Endodermal cell (in vitro differentiated cells): ENCODE measurements at places on chromosomes 3 and 15.

DNA sequence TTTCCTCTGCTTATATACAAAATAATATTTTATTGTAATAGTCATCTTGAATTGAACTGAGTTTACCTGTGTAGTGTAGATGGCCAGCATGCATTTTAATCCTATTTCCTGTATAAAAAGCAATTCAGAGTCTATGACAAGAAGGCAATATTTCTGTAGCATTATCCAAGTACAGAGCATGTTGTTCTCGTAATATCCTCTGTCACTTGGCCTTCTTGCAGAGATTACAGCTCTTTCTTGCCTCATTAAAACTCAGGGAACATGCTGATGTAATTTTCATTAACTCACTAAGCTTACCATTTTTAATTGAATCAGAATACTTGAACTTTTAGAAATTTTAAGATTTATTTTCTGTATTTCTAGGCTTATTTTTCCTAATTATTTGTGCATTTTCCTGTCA is 203.3 kb upstream of the AGTR1 start:
- no peak for DNase-seq

DNA sequence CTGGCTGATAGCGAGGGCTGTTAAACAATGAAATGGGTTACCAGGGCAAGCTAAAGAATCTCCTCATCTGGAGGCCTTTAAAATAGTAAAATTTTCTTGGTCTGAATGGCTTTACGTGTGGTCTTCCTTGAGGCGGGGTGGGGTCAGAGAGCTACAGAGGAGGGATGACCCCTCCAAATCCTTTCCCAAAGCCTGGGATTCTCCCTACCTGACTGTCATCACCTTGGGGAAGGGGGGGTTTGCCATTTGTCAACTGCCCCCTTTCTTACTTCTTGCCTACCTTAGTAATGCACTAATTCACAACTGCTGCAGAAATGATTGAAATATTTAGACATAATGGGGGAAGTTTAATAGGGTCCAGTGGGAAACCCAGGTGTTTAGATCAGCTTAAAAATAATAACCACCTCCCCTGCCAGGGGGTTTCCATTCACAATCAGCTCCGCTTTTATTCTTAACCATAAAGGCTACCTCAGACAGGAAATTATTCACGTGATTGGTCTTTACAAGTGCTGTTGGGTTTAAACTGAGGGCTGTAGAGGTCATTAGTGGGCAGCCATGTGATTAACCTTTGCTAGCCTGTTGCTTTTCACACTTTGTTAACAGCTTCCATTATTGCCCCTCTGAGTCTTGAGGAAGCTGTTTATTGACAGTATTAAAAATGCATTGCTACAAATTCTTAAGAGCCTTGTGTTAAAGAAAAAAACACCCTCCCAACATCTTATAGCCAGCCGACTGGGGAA is 276.5 kb upstream of the ATP11B start:
- no peak for DNase-seq

DNA sequence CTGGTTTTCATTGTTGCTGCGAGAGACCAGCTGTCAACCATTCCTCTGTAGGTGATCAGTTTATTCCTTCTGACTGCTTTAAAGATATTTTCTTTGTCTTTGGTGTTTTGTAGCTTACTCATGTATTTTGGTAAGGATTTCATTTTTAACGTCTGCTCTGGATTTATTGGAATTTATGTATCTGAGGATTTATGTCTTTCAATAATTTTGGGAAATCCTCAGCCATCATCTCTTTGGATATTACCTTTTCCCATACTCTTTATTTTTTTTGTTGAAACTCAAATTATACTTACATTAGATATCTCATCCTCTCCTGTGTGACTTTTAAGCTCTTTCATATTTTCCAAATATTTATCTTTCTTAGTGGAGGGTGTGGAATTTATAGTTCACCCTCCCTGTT is 62.7 kb upstream of the COL8A1 start:
- no peak for DNase-seq

DNA sequence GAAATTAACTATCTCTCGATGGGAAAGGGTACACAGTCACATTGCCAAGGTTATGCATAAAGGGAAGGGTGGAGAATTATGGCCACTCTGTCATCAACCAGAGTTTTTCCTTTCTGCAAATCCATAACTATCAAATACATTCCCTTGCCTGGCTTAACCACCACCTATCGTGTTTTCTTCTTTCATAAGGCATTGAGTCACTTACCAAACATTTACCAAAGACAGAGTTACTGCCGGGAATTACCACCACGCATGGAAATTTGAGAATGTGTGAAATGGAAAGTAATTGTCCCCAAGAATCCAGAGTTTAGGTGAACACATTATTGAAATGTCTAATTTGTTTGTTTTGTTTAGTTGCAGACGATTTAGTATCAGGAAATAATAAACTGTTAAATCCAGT is 134.3 kb upstream of the LRRN1 start:
- DNase-seq = no peak

GRCh38 chr3:46019707-46020106 is 7.6 kb downstream of the XCR1 start:
- no peak for DNase-seq

- DNase-seq = no peak
Measured at GRCh38 chr15:57442335-57442734, 66.0 kb downstream of the CGNL1 start.

DNA sequence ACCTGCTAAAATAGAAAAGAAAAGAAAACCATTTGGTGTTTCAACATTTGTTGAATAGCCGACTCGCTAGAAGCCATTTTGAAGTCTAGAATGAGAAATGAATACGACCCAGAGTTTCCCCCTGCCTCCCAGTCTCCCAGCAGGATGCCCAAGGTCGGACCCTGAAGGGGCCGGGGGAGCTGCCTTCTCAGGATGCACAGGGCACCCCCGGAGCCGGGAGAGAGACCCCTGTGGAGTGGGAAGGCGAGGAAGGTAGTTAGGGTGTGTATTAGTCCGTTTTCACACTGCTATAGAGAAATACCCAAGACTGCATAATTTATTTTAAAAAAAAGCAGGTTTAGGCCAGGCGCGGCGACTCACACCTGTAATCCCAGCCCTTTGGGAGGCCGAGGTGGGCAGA is 44.7 kb downstream of the NIPA2 start:
- DNase-seq = no peak

DNA sequence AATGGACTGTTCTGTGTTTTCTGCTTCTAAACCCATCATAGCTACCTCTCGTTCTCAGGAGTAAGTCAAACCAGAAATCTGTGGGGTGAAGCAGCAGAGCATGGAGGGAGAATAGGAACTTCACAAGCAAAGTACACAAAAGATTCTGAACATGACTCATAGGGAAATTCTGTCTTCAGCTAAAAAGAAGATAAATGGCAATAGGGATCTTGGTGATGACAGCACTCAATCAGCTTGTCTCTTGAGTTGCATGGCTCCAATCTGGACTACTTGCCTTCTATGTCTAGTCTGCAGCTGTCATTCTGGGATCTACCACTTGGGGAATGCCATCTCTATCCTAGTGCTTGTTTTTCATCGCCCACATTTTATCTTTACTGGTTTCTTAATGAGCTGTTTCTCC is 13.5 kb upstream of the GRAMD1C start:
- DNase-seq = peak; percentile 52

DNA sequence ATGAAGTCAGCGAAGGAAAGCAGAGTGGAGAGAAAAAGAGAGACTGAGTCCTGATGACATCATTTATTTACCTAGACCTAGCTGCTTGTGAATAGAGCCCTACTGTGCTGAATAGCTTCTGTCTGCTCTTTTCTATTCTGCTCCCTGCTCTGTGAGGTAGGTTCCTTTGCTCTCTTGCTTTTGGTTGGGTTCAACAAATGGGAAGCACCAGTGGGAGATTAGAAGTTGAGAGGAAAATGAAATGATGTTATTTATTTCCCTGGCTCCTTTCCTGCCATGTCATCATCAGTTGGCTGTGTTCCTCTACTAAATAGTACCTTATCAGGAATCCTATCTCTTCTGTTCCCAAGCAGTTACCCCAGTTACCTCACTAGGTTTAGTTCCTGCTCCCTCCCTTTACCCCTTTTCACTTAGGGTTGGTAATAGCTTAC is 23.5 kb downstream of the DTWD1 start:
- DNase-seq = no peak

DNA sequence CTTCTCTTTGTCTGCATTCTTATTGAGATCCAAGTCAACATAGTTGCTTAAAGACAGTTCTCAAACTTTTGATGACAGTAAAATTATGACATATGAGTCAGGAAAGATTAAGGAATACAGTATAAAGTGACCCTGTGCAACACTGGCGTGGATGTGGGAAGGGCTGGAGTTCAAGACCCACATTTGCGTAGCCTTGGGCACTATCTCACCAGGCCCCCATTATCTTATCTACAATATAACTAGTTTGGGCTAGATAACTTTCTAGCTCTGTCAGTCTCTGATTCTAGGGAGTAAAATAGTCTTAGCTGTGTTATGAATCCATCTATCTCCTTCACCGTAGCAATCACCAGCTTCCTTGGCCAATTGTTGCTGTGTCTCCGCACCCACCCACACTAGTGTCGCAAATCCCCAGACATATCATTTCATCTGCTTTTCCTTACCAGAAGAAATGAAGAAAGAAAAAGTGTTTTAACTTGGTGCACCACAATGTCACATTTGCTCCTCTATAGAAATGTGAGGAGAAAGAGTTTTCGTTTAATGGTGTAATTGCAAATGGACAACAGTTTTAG is 14.9 kb upstream of the TM4SF4 start:
- no peak for DNase-seq

DNA sequence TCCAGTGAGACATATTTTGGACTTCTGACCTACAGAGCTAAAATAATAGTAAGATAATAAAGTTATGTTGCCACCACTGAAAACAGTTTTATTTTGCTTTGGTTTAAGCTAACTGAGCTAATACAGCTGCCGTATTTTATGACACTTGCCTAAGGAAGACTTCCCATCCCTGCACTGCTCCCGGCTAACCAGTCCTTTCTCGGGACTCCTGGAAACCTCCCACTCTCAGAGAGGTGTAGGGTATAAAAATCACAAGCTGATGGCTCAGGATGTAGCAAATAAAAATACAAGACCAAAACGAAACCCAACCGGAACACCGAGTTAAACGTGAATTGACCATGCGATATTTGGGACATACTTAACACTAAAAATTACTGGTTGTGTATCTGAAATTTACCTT is 448 bp upstream of the KBTBD12 start:
- no peak for DNase-seq

DNA sequence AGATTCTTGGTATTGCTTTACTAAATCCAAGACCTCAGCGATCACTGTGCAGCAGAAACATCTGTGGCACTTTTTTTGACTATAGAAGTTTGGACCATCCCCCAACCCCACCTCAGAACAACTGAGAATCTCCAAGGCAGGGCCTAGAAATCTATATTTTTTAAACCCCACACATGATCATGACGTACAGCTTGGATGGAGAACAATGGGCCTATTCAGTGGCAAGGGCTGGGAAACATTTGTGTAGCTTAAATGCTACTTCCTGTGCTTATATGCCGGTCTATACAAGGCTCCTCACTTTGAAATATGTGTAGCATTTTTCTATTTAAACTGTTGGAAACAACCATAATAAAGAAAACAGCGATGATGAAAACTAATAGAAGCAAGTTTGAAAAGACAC is 55.1 kb upstream of the SPRED1 start:
- DNase-seq = no peak

DNA sequence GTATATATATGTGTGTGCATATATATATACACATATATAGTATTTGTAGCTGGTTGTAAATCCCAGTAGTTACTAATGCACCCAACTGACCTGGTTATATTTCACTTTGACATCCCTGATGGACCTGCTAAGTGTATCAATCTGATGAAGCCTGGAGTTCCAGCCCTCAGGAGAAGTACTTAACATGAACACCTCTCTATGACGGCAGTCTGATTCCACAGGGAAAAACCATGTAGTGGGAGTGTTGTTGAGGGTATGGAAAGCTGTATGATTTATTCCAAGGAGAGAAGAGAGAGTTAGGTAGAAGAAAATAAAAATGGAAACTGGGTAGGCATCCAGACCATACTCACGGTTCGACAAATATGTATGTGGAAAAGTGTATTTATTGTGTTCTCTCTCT is 531.2 kb upstream of the SEMA6D start:
- no peak for DNase-seq

DNA sequence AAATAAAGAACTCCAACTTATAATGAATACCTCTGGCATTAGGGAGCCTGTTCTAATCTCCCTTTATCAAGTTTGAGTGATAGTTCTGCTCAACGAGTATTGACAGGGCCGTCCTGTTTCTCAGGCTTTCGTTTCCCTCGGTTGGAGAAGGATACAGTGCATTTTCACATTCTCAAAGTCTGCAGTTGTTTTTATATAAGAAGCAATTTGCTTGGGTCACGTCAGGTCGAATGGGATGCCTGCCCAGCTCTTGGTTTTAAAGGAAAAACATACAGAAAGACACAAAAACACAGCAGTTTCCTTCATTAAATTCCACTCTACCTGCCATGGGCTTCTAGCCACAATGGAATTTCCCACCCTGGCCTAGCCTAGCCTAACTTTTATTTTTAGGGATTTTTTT is 366.3 kb downstream of the TIGIT start:
- no peak for DNase-seq

DNA sequence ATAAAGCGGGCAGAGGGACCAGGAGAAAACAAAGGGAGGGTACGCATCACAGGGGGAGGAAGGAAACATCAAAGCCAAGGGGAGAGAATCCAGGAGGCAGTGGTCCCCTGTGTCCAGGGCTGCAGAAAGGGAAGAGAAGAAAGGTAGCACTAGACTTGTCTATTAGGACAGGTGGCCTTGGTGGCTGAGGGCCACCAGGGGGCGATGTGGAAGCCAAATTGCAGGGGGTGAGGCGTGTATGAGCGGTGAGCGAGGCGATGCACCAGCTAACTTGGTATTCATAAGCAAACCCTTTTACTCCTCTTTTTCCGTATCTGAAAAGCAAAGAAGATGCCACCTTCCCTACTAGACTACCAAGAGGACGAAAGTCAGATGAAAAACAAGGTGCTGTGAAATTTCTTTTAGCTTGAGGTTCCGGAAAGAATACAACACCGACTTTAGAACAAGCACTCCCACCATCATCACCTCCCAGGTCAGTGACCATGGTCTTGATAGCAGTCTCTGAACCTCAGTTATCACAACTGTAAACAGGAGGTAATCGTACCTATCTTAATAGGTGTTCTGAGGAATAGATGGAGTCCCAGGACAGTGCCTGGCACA is 654.4 kb upstream of the ADAMTS9 start:
- DNase-seq = peak; percentile 94

- DNase-seq = peak; percentile 75
Measured at GRCh38 chr3:72490688-72491435, 357.4 kb downstream of the SHQ1 start.

DNA sequence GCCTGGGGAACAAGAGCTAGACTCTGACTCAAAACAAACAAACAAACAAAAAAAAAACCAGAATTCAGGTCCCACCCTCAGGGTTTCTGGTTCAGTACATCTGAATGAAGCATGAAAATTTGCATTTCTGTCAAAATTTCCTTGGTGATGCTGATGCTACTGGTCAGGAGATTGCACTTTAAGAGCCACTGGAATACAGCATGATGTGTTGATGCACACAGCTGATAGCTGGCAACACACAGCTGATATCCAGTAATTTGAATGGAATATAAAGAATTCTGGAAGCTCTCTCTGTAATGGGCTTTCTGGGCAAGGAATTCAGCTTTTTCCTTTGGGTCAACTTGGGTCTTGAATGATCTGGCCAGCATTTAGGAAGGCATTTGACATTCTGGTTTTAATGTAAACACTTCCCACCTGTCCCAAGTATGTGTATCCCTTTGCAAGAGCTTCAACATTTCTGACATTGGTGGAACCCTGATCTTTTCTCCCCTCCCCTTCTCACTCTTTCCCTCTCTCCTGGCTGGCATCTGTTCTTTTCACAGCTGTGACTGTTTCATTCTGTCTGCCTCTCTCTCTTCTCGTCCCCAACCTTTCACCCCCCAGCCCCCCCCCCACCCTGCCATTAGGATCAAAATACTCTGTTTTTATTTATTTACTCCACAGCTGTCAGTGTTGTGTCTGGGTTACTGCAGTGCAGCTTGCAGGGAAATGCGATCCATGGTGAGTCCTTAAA is 189.5 kb downstream of the TPRG1 start:
- DNase-seq = no peak
